ENCODE measurements at places on chromosomes 11 and 22.

DNA sequence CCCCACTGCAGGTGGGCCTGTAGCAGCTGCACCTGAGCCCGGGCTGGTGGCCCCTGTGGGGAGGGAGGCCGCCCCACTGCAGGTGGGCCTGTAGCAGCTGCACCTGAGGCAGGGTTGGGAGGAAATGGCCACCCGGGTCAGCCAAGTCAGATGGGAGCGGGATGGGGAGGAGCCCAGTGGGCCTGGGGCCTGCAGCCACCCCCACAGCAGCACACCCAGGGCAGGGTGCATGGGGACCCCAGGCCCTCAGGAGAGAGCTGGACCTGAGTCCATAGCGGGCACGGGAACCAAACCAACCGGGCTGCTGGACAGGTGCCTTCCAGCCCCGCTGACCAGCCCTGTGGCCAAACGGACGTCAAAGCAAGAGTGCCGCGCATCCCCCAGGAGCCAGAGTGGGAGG is 61.7 kb downstream of the BRD1 start:
- DNase-seq: no peak

DNA sequence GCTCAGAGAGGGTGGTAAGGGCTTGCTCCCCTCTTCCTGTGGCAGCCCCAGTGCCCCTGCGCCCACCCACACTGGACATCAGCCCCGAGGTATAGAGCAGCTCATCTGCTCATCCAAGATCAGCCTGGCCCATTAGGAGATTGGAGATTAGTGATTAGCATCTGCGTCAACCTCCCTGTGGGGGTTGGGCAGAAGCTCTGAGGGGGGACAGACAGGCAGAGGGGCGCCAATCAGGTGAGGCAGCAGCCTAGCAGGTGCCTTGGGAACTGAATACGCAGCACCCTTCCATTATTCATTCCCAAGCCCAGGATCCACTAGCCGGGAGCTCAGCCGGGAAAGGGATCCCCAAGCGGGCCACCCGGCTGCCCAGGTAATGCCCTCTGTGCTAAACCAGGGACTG is 11.0 kb downstream of the SMTN start:
- DNase-seq: no peak

GRCh38 chr11:79362821-79363220 is 78.0 kb downstream of the TENM4 start:
- DNase-seq: no peak

DNA sequence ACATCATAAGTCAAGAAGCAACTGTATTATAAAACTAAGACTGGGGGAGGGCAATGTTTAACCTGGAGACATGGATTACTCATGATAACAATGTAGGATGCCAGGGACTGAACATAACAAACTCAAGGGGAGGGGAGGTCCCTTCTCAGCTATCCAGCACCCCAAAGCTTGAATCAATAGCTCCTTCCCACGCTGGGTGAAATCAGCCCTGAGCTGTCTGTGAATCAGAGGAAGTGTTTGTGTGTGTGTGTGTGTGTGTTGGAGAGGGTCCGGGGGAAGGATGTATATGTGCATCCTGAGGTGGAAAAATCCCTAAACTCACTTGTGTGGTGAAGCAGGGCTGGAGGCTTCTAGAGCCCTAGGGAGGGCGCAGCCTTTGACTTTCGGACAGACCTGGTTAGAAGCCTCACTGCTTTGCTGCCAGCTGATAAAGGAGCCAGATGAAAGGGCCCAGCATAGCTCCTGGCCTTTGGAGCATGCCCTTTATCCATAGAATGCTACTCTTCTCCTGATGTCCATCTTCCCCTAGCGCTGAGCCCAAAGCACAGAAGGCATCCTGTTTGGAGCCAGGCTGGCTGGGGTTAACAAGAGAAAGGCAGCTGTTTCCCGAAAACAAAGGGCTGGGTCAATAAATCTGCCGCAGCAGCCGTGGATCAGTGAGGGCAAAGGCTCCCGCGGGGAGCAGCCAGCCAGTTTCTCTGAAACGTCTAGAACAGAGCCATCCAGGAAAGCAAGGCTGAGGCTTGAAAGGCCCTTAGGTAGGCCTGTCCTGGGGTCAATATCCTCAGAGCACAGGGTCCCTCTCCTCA is 35.8 kb downstream of the TNKS1BP1 start:
- DNase-seq: no peak

DNA sequence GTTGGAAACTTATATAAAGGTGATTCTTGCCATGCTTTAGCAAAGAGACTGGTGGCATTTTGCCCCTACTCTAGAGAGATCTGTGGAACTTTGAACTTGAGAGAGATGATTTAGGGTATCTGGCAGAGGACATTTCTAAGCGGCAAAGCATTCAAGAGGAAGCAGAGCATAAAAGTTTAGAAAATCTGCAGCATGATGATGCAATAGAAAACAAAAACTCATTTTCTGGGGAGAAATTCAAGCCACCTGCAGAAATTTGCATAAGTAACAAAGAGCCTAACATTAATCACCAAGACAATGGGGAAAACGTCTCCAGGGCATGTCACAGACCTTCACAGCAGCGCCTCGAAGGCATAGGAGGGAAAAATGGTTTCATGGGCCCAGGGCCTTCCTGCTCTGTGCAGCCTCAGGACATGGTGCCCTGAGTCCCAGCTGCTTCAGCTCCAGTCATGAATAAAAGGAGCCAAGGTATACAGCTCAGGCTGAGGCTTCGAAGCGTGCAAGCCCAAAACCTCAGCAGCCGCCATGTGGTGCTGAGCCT is 83.4 kb downstream of the MRTFA start:
- no peak for DNase-seq

- DNase-seq: no peak
These were observed 50.2 kb upstream of the FGF3 start for GRCh38 chr11:69869311-69869939.

GRCh38 chr11:66809592-66809991 is 33.6 kb upstream of the RCE1 start:
- DNase-seq: no peak

DNA sequence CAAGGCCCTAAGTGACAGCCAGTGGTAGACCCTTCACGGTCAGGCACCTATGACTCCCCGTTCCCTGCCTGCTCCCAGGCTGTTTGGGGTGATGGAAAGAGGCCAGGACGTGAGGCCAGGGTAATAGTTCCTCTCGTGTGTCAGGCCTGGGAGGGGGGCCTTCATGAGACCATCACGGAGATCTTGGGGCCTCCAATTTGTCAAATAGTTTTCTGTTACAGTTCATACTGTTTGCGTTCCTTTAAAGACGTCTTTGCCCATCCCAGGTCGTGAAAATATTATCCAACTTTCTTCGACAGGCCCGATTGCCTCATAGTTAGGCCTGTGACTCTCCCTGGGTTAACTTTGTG is 62.2 kb upstream of the KCNQ1OT1 start:
- DNase-seq: no peak

GRCh38 chr11:125378571-125378970 is 117.5 kb downstream of the FEZ1 start:
- no peak for DNase-seq

- DNase-seq: peak; percentile 17
These were observed 1.2 kb downstream of the C2CD2L start for GRCh38 chr11:119108146-119108856.

DNA sequence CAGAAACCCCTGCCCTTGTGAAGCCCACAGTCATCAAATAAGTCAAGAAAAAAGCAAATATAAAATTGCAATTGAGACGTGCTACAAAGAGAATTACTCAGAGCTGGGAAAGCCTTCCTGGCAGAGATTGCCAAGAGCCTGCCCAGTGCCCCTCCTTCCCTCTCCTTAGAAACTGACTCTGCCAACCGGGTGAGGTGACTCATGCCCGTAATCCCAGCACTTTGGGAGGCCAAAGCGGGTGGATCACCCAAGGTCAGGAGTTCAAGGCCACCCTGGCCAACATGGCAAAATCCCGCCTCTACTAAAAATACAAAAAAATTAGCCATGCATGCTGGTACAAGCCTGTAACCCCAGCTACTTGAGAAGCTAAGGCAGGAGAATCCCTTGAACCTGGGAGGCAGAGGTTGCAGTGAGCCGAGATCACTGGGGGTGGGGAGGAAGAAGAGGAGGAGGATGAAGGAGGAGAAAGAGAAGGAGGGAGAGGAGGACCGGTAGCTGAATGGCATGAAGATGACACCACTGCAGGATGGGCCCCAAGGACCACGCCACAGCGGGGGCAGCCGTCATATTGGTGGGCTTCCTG is 76.1 kb upstream of the RTL6 start:
- DNase-seq: no peak

- no peak for DNase-seq
These were observed 58.7 kb upstream of the NCAM1 start for GRCh38 chr11:112902361-112903011.

DNA sequence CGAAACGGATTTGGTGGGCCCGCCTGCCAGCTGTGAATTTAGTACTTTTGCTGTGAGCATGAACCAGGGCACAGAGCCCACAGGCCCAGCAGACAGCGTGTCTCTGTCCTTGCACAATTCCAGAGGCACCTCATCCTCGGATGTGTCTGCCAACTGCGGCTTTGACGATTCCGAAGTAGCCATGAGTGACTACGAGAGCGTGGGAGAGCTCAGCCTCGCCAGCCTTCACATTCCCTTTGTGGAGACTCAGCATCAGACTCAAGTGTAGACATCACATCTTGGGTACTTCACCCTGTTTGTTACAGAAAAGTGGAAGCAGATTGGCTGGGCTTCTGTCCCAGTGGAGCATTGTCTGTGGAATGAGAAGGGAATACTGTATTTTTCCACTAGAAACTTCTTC is 78.6 kb upstream of the MTNR1B start:
- no peak for DNase-seq

- no peak for DNase-seq
These were observed 18.1 kb upstream of the MYH9 start for GRCh38 chr22:36405671-36406538.

GRCh38 chr22:20980523-20980922 is 1.6 kb upstream of the LZTR1 start:
- no peak for DNase-seq

GRCh38 chr22:42202048-42202447 is 68.4 kb downstream of the TCF20 start:
- no peak for DNase-seq

- no peak for DNase-seq
These were observed 51.4 kb downstream of the ME3 start for GRCh38 chr11:86620891-86621521.

DNA sequence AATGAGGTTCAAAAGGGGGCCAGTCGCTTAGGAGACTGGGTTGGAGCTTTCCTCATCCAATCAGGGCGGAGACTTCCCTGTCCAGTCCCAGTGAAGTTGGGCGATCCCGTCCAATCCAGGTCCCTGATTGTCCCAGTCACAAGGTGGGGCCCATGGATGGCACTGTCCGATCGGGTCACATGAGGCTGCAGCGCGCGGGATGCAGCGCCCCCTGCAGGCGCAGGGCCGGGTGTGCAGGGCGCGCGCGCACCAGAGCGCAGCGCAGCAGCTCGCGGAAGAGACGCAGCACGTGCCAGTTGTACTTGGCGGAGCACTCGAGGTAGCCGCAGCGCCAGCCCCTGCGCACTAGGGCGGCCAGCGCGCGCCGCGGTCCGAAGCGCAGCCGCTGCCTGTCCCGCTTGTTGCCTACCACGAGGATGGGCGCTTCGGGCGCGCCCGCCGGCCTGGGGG is 2.3 kb downstream of the RASL10A start:
- DNase-seq: no peak

DNA sequence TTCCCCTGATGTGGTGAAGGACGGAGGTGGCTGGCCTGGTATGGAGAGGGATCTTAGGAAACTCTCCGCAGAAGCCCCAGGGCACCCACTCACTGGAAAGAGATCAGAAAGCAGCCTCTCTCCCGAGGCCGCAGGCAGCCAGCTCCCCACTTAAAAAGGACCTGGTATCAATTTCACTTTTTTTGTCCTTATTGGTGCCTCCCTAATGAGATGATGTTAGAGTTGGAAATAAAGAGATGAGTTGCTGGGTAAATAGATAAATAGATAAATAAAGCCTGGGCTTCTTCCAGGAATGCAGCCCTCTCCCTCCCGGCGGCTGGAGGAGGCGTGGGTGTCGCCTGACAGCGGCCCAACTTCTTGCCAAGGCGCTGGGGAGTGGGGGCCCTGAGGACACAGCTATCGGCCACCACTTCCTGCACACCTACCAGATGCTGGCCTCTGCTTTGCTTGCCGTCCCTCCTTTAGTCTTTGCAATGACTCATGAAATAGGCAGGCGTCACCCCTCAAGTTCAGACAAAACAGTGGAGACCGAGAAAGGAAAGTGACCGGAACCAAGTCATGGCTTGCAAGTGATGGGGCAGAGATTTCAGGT is 42.9 kb downstream of the LINC01488 start:
- DNase-seq: no peak

- DNase-seq: no peak
These were observed 10.6 kb downstream of the DGCR2 start for GRCh38 chr22:19111584-19111983.

DNA sequence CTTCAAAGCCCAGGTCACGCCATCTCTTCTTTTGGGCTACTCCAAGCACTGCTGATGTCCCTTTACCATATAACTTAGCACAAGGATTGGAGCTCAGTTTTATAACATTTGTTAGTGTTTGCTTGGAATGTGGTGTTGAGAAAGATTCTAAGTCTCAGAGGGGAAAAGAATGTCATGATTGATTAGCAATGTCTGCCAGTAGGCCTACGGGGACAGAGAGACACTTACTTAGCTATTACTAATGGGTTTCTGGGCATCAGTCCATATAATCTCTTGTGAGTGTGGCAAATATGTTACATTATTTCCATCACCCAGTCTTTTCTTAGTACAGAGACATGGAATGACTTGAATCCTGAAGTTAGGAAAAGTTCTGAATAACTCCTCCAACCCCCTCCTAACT is 75.4 kb upstream of the FSHB start:
- DNase-seq: no peak

- no peak for DNase-seq
These were observed 366.9 kb downstream of the BRD1 start for GRCh38 chr22:49460592-49461281.

DNA sequence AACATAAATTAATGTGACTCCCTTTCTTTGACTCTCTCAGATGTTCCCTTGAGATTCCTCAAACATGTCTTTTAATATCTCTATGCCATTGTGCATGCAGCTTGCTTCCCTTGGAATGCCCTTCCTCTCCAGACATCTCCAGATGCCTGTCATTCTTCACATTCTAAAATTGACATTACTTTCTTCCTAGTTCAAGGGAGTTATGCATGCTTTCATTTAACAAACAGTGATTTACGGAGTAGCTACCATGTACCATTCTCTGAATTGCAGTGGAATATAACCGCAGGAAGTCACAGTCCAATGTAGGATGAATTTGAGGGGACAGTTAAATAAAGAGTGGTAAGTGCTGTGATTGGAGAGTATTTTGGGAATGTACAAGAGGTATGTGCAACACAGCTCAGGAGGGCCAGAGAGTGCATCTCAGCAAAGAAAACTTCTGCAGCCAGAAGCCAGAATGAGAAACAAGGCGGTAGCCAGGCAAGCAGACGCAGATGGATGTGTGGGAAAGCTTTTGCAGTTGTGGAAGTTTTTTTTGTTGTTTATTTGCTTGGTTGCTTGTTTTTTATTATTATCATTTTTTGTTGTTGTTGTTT is 18.7 kb downstream of the MMP10 start:
- DNase-seq: no peak

DNA sequence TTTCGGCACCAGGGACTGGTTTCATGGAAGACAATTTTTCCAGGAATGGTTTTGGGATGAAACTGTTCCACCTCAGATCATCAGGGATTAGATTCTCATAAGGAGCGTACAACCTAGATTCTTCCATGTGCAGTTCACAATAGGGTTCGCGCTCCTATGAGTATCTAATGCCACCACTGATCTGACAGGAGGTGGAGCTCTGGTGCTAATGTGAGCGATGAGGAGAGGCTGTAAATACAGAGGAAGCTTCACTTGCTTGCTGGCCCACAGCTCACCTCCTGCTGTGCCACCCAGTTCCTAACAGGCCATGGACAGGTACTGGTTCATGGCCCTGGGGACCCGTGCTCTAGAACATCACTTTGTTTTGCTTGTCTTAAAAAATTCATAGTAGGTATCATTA is 41.8 kb upstream of the AMPD3 start:
- DNase-seq: no peak
